ENCODE measurements at places on chromosomes 4 and X. TPM values are rescaled to one million over a fixed set of nuclear protein-coding genes. Genes with fewer than 3 reads are reported as not detected.

Gene SPANXB1
- total RNA-seq: not detected

- no peak for DNase-seq
These were observed 122.9 kb downstream of the C4orf33 start for GRCh38 chr4:129218897-129219296.

Gene COX7B2
- total RNA-seq: not detected

DNA sequence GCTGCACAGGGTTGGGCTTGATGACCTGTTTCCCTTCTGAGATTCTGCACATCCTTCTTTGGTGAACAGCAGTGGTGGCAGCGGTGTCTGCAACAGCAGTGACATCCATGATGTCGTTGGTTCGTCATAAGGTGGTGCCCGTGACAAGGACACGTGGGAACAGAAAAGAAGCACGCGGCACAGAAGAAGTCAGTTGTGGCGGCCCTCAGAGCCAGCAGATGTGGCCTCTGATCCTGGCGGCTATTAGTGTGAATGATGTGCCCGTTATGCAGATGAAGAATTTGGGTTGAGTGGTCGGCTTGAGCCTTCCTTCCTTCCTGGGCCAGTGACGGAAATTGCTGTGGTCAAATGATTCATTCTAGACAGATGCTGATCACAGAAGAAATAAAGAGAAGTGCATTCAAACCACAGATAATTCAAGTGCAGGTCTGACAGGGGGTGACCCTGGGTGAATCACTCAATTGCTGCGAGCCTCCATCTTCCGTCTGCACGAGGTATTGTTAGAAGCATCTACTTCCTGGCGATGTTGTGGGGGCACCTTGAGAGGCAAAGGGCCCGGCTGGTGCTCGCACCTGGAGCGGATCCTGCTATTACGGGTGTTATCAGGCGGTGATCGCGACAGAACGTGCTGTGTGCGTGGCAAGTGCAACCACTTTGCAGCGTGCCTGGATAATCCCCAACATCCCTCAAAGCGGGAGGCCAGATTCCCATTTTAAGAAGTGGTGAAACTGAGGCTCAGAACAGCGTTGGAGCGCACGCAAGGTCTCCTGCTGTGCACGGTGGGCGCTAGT is 215.2 kb upstream of the PSAPL1 start:
- peak; percentile 81 for DNase-seq

DNA sequence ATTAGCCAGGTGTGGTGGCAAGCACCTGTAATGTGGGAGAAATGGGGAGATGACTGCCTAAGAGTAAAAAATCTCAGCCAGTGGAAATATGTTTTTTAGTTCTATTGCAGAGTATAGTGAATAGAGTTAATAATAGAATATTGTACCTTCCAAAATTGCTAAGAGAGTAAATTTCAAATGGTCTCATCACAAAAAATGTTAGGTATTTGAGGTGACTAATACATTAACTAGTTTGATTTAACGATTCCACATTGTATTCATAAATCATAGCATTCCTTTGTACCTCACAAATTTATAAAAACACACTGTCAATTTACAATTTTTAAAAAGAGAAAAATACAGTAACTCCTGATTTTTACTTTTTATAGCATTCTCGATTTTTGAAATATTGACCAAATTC is 681.5 kb upstream of the EPHA5 start:
- DNase-seq: no peak

GRCh38 chr4:153831245-153831644 is 42.4 kb upstream of the SFRP2 start:
- no peak for DNase-seq

GRCh38 chr4:1331591-1332353 is 15.2 kb upstream of the UVSSA start:
- no peak for DNase-seq
